ENCODE measurements at places on chromosomes 16 and 17.

DNA sequence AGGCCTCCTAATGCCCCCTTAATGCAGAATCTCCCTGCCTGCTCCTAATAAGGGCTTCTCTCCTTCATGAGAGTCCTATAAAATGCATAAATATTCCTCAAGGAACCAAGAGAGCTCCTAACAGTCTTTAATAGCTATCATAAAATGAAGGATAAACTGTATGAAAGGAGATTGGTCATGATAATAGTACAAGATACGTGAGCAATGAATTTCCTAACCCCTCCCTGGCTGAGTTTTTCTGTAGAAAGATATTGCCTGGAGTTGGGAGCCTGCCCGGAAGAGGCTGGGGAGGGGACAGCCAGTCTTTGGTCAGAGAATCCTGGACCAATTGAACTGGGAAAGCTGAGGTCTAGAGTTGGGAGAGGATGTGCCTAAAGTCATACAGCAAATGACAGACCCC lies 321.9 kb upstream of the CDH5 start:
- DNase-seq: no peak

- DNase-seq: no peak
Measured at GRCh38 chr17:63587770-63588169, 12.9 kb upstream of the TACO1 start.

GRCh38 chr16:75527825-75528299 lies 8.0 kb downstream of the CHST5 start:
- DNase-seq: no peak

DNA sequence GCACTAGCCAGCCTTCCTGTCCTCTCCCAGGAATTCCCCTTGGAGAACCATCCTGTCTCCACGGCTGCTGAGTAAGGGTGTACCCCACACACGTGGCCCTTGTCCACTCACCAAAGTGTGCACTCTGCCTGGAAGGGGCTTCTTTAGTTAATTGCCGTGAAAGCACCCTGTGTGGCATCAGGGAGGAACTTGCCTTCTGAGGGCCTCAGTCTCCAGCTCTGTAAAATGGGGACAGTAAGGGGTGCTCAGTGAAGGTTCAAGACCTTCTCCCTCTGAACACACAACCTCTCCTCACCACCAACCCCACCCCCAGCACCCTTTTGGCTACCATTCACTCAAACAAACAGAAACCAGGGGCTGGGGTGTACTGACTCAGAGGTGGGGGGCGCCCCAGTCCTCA lies 59.1 kb upstream of the LHX1 start:
- no peak for DNase-seq

DNA sequence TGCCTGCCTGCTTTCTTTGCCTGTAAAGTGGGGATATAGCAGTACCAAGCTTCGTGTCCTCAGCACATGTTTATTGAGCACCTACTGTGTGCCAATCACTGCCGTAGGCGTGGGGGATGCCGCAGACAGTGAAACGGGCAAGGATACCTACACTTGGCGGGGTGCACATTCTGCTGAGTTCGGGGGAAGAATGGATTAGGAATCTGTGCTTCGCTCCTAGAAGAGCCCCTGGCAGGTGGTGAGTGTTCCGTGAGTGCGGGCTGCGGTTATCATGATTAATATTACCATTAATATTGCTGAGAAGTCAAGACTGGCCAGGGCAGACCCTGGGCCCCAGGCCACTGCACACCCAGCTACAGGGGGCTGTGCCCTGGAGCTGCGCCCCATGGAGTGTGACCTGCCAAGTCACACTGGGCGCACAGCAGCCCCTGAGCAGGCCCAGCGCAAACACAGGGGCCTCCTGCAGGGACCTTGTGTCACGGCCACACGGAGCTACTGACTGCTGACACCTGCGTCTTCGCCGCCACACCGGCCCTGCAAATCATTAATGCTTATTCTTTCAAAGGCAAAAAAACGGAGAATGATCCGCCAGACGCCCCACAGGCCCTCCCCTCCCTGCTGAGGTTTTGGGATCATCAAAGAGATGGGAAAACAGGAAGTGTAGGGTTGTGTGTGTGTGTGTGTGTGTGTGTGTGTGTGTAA lies 213.4 kb upstream of the GSE1 start:
- no peak for DNase-seq

- DNase-seq: no peak
Measured at GRCh38 chr16:74865922-74866598, 91.4 kb upstream of the FA2H start.

- no peak for DNase-seq
Measured at GRCh38 chr16:88893127-88893968, 26.9 kb upstream of the PABPN1L start.

DNA sequence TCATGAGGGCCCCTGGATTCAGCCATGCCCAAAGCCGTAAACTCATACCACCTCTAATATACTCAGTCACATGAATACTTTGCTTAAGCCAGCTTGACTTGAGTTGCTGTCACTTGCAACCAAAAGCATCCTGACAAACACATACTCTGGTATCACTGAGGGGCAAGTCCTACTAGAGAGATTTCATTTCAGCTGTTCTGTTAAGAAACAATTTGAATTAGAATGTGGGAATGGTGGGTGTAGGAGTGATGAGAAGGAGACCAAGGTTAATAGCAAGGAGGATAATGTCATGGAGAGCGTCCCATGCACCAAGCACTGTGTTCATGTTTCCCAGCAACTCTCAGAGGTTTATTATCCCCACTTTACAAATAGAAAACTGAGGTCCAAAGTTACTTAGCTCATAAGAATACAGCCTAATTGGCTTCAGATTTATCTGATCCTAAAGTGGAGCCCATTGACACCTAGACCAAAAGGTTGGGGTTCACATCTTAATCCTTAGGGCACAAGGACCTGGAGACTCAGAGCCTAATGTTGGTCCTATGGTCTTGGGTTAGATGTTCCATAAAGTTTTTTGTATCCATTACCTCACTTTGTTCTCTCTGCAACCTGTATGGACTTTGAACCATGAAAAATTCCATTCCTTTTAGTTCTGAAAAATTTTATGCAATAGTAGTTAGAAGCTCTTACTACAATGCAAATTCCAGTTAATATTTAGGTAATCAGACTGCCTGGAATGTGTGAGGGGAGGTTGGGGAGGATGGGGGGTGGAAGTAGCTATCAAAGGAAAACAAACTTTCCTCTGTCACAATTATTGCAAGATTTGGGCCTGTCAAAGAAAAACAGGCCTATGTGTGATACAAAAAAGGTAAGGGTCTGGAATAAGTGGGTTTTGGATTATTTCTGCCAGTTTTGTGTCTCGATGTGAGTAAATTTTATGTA lies 105.9 kb downstream of the IRX3 start:
- no peak for DNase-seq

GRCh38 chr17:59361916-59362810 lies 30.7 kb downstream of the YPEL2 start:
- DNase-seq: peak; percentile 82

DNA sequence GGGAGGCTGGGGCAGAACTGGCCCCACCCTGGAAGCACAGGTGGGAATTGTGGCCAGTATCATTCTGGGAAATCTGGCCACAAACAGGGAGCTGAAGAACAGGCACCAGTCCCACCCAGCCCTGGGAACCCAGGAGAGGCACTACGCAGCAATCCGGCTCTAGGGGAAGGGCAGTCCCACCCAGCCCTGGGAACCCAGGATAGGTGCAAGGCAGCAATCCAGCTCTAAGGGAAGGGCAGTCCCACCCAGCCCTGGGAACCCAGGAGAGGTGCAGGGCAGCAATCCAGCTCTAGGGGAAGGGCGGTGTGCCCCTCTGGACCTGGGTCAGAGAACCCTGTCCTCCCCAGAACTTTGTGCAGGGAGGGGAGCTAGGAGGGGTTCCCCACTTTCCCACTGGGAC lies 7.1 kb downstream of the DRC3 start:
- no peak for DNase-seq

- DNase-seq: no peak
Measured at GRCh38 chr17:6196355-6196754, 126.2 kb downstream of the WSCD1 start.

- DNase-seq: no peak
Measured at GRCh38 chr16:318628-319027, 33.9 kb downstream of the AXIN1 start.

DNA sequence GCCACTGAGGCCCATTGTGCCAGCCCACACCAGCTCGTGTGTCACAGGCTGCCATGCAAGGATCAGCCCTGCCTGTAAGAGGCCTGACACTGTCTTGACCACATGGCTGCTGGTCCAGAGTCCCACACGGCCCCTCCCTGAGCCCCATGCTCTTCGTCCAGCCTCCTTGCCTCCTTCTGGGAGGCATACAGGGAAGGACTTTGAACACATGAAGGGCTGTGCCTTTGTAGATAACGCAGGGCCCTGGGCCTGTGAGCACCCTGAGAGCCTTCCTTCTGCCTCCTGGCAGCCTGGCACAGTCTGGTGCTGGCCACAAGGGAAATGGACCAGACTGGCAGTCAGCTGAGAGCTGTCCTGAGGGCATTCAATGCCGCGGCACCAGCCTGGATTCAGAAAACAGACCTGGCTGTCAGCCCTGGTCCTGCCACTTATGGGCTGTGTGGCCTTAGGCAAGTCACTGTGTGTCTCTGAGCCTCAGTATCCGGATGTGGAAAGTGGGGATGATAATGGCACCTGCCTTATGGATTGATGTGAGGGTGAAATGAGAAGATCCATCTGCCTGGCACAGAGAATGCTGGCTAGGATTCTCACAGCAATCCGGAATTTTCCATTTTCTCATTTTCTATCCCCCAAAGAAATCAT lies 19.2 kb upstream of the SPNS2 start:
- no peak for DNase-seq

- no peak for DNase-seq
Measured at GRCh38 chr16:22423716-22424115, 49.3 kb upstream of the CDR2 start.

GRCh38 chr16:3187798-3188674 lies at the start of gene OR1F1:
Gene OR1F1, plus strand, starts transcription at chr16:3188204.
- peak; percentile 68 for DNase-seq

- no peak for DNase-seq
Measured at GRCh38 chr17:59008737-59009136, 97.9 kb downstream of the TRIM37 start.

DNA sequence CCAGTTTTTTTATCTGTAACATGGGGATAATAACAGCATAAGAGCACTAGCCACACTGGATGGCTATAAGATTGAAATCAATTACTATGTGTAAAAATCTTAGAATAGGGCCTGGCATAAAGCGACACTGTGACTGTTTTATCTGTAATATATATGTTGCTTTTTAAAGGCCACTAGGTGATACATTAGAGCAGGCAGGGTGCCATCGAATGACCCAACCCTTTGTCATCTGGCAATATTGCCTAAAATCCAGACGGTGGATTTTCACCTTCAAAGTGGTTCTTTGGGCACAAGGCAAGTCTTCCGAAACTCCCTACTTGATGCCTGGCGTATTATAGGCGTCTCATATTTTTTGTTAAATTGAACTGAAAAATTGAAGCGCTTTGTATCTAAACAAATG lies 69.1 kb downstream of the PRKCA start:
- DNase-seq: no peak

DNA sequence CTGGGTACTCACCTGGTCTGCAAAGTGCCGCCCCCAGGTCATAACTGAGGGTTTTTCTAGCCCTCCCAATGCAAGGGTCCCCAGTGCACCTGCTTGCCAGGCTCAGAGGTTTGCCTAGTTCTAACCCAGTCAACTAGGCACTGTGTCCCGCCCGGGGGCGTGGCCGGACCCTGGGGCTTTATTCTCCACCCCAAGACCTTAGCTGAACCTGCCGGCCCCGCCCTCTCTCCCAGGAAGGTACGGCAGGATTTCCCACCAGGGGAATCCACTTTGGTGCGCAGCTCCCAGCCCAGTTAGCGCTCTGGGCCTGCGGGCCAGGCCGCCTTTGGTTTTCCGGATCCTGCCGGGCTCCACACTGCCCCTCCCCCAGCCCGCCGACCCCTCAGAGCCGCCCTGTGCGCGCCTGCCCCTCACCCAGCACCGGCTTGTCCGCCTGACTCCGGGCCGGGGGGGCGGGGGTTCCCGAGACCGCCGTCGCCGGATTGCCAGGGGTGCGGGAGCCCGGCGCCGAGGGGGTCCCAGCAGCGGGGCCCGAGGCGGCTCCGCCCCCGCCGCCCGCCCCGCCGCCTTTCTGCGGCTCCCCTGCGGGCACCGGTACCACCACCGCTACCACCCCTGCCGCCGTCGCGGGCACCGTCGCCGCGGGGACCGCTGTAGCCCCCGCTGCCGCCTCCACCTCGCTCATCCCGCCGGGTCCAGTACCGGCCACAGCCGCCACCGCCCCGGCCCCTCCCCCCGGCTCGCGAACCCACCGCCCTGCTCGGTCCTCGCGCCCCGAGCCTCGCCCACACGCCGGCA lies 424 bp downstream of the YBX2 start:
- DNase-seq: no peak

DNA sequence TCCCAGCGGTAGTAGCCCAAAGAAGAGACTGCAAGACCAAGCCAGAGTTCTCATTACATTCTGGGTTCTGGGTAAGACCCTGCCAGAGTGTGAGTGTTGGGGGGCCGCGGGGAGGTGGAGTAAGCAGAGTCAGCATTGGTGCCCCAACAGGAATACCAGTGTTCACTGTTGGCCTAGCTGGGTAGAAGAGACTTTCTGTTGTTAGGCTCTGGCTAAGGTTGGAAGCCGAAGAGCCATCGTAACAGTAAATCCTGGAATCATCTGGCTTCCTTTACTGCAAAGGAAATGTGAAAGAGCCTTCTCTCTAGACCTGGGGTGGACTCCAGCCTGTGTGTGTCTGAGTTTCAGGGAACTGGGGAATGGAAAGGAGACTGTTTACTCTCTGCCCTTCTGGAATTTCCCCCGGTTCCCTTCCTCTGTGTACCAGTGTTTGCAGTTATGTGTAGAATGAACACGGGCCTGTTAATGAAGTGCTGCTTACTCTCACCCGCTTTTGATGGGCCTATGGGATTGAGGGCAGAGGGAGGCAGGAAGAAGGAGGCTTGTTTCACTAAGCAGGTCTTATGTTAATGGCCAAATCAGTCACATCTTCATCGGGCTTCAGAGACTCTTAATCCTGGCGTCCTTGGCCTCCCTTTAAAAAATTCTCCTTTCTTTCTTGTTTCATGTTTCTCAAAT lies 68.5 kb downstream of the WWP2 start:
- no peak for DNase-seq

DNA sequence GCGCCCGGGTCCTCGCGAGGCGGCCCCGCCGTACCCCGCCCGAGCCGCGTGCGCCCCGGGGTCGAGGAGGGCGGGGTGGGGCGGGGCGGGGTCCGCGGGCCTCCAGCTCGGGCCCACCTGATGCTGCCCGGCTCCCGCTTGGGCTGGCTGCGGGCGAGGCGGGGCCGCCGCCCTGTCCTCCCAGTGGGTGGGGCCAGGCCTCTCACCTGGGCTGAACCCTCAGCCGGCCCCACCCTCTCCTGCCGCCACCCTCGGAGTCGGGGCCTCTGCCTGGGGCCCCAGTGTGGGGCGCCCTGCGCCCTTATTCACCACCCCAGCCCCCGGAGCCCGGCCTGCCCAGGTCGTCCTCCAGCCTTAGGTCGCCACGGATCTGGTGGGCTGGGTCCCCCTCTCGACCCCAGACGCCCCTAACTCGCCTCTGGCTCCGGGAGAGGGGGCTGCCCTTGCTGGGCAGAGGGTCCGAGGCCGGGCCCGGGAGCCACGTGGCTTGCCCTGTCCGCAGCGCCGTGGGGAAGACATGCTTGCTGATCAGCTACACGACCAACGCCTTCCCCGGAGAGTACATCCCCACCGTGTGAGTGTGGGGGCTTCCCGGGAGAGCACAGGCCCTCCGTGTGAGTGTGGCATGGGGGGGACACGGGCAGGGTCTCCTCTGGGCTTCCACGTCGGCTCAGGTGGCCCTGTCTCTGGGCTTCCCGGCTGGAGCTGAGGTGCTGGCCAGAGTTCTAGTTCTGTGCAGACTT lies 578 bp downstream of the RAC3 start:
- DNase-seq: no peak

Data from fibroblast of gingiva (primary cell).